Stomach (tissue), 19 donors: ENCODE measurements at places on chromosomes 16 and 17. TPM values are rescaled to one million over a fixed set of nuclear protein-coding genes. Genes with fewer than 3 reads are reported as not detected.

DNA sequence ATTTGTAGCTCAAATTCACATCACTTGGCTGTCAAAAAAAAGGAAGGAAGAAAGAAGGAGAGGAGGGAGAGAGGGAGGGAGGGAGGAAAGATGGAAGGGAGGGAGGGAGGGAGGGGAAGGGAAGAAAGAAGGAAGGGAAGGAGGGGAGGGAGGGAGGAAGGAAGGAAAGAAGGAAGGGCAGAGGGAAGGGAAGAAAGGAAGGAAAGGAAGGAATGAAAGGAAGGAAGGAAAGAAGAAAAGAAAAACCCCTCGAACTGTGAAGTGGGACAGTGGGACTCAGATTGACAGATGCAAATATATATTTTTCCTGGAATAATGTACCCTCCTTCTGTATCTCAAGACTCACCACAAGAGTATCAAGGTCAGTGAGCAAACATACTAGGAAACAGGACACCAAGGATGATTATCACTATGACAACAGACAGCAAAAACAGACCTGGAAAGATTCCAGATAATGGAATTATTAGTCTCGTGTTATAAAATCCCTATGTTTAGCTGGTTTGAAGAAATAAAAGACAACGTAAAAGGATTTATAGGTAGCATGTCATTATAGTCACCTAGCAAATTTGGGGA is 24.2 kb upstream of the ABCA3 start:
- DNase-seq: peak; percentile 18

DNA sequence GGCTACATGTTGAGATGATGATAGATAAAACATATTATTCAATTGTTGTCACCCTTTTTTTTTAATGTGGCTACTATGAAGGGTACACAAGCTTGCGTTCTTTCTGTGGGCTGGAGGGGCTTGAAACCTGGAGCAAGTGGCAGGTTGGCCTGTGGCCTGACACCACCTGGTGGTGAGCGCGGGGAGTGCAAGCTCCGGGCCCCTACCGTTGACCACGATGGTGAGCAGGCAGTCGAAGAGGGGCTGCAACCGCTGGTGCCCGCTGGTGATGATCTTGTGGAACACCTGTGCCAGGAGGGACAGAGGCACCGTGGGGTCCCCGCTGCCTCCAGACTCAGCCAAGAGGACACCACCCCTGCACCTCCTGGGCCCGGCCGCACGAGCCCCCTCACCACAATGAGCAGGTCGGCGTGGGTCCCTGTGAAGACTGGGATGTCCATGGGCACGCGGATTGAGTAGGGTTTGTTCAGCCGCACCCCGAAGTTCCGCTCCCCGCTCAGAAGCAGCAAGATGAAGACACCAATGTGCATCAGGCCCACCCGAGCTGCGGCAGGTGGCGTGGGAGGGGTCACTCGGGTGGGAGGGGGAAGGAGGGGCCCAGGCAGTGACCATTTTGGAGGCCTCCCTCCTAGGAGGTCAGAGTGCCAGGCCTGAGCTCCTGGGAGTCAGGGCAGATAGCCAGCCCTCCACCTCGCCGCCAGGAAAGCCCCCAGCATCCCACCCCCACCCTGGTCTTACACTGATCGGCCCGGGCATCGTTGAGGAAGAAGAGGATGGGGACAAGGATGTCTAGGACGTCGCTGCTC is 14.4 kb downstream of the HID1 start:
- peak; percentile 81 for DNase-seq

SLC52A1 gene
- not detected for total RNA-seq

- DNase-seq: no peak
These were observed 26.0 kb upstream of the IRX6 start for GRCh38 chr16:55297910-55298479.

- no peak for DNase-seq
These were observed 110.6 kb downstream of the ZFHX3 start for GRCh38 chr16:72937360-72937759.

ALOXE3 gene
- total RNA-seq: not detected

AXIN2 gene
- 25.3 TPM for total RNA-seq
